Glomerular endothelial cell (primary cell): ENCODE measurements at places on chromosomes 2 and 18.

- DNase-seq: no peak
Measured at GRCh38 chr2:233092432-233093165, 32.5 kb downstream of the INPP5D start.

DNA sequence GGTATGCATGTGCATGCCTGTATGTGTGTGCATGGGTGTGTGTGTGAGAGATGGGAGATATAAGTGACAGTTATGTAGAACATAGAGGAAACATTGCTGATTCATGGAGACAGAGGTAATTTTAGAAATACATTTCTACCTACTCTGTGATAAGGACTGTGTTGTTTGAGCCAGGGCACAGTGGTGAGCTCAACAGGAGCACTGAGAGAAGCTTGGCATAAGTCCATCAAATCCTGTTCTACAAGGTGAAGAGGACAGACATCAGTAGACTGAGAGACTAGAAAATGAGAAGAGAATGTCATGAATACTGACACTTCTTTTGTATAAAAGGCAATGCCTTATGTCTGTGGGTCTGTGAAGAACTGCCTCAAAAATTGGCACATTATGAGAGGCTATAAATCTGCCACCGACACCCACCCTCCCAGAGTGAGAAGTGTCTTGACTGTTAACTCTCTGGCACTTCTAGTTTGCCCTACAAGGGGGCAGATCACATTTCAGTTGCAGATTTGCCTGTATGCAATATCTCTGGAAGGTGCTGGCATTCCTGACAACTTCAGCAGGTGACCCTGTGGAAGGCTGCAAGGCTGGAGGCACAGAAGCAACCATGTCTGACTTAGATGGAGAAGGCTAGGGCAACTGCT lies 962.3 kb upstream of the NRXN1 start:
- DNase-seq: no peak

DNA sequence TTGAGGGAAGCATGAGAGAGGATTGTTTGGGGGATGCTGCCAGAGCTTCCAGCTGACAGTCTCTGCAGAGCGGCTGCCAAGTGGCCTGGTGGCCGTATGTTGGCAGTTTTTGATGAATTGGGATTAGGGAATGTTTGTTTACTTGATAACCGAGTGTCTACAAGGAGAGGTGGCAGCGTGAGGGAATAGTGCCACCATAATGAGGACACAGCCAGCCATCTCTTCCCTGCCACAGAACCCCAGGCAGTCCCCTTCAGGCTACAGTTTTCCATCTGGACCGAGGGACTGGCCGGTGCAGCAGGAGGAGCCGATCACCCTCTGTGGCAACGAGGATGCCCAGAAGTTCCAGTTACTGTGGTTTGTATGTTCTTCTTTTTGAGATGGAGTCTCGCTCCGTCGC lies 55.2 kb downstream of the TRAPPC12 start:
- DNase-seq: no peak

- DNase-seq: no peak
Measured at GRCh38 chr2:114009205-114009944, 119.5 kb downstream of the ACTR3 start.

- DNase-seq: no peak
Measured at GRCh38 chr18:23662309-23663263, at the start of gene ANKRD29. Gene ANKRD29 (minus strand): TSS chr18:23662911. CDS start chr18:23662730, 181 bp downstream.

DNA sequence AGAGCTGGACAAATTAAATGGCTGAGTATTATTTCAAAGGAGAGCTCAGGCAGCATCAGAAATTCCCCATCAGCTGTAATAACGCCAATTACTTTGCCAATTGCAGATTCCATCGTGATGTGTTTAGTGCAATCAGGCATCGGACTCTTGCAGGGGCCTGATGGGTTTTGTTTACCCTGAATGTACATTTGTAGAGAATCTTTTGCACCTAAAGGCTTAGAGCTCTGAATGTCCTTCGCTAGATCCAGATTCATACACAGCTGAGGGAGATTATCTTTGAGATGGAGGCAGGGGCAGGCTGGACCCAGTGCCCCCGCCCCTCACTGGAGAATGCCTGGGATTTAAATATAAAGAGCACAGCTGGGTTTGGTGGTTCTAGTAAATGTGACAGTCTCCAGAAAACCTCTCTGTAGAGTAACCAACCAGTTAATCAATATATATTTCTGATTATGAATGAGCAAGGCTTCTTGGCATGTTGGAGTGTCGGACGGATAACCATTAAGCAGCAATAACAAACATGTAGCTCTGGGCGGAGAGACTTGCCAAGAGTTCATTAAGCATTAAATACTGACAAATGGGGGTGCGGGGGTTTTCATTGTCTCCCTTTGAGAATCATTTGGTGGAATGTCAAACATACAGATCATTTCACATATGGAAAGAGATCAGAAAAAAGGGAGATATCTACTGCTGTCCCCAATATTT lies 200.9 kb downstream of the SETBP1 start:
- DNase-seq: no peak

- DNase-seq: no peak
Measured at GRCh38 chr2:20576598-20577115, 74.2 kb downstream of the HS1BP3 start.

GRCh38 chr18:56481751-56482150 lies 156.6 kb downstream of the TXNL1 start:
- DNase-seq: no peak

- no peak for DNase-seq
Measured at GRCh38 chr2:112812318-112813267, 24.0 kb downstream of the IL1B start.

- DNase-seq: no peak
Measured at GRCh38 chr18:76484749-76485387, 10.2 kb downstream of the ZNF516 start.

- no peak for DNase-seq
Measured at GRCh38 chr2:233867993-233868532, at the start of gene MSL3B. Gene MSL3B (minus strand): TSS chr2:233868386.

GRCh38 chr18:10265560-10266333 lies 188.7 kb upstream of the APCDD1 start:
- DNase-seq: no peak

DNA sequence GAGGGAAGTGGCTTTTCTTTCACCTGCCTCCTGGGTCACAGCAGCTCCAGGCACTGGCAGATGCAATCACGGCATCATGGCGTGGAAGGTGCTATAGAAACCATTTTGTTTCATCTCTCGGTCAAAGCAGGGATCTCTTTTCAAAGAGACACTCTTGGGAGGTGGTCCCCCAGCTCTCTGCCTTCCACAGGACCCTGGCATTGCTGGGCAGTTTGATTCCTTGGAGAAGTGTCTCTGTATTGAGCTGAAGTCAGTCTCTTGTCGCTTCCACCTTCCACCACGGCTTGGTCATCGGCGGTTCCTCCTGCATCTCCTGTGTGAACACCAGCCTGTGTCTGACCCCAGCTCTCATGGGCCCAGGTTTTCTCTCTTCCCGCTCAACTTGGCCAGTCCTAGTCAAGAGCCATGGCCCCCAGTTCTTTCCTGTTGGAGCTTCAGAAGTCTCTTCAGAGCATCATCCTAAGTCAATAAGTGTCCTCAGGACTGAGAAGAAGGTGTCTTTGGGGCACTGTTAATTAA lies 42.3 kb upstream of the HDAC4 start:
- no peak for DNase-seq

GRCh38 chr18:1505856-1506255 lies 601.2 kb downstream of the ADCYAP1 start:
- no peak for DNase-seq

- DNase-seq: no peak
Measured at GRCh38 chr2:144513388-144514101, 6.4 kb downstream of the ZEB2 start.

DNA sequence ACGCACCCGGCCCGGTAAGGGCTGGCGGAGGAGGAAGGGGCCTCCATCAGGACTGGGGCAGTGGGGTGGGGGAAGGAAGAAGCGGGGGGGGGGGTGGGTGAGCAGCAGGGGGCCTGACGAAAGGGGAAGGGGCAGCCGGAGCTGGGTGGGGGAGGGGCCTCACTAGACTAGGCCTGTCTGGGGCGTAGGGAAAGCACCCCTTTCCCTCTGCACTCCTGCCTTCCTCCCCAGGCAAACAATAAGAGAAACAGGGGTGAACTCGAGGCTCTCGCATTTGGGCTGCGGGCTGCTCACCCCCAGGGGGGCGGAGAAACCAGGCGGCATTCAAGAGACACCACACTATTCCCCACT lies 82.7 kb upstream of the POMC start:
- DNase-seq: no peak

DNA sequence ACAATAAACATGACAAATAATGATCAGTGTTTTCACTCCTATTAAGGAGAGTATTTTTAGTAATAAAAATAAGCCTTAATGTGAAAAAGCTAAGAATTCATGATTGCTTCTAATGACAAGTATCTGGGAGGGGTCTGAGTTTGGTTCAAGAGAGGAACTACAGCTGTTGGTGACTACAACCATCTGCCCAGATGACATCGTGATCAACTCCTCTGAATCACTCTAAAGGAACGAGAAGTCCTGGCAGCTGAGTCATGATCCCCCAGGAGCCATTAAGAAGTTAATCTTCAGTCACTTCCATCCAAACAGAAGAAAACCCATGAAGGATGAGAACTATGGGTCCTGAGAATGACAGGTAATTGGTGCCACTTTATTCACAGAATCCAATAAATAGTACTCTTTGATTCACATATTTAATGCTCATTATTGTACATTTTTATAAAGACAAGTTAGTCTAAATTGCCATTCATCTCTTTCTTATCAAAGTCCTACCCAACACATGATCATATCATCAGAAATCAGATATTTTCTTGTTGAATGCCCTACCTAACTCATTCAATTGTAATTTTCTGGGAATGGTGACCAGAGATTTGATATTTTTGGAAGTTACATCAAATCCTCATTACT lies 6.8 kb downstream of the TFPI start:
- DNase-seq: peak; percentile 87

GRCh38 chr2:23656597-23656973 lies 270.3 kb downstream of the ATAD2B start:
- DNase-seq: no peak

- DNase-seq: no peak
Measured at GRCh38 chr2:214215107-214215506, 195.7 kb upstream of the VWC2L start.

DNA sequence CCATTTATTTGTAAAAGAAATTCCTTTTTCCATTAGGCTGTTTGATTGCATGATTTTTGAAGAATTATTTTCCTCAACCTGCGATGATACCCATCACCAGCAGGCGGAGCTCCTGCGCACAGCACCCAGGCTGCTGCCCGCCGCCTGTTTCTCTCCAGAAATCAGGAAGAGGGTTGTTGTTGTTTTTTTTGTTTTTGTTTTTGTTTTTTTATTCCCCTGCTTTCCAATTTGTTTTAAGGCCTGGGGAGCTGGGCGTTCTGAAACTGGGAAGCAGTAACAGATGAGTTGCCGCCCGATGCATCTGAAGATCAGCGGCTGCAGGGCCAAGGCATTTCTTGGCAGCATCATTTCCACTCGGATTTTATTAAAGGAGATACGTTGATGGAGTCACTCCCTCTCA lies 132.1 kb downstream of the MBP start:
- peak; percentile 7 for DNase-seq

DNA sequence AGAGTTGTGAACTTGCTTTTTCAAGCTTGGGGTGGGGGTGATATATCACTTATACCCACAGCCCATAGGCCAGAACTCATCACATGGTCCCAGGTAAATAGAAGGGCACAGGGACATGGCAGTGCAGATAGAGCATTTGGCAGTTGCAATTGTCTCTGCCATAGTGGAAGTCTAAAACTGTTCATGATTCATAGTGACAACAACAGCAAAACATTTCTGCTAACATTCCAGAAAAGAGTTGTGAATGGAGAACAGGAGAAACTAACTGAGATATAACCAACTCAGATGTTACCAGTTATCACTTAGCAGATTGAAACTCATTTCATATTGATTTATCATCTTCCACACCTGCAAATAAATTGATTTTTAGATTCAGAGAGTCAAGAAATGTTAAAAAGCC lies 278.6 kb upstream of the KYNU start:
- DNase-seq: no peak

GRCh38 chr2:53028225-53028624 lies 739.4 kb upstream of the CHAC2 start:
- DNase-seq: no peak

DNA sequence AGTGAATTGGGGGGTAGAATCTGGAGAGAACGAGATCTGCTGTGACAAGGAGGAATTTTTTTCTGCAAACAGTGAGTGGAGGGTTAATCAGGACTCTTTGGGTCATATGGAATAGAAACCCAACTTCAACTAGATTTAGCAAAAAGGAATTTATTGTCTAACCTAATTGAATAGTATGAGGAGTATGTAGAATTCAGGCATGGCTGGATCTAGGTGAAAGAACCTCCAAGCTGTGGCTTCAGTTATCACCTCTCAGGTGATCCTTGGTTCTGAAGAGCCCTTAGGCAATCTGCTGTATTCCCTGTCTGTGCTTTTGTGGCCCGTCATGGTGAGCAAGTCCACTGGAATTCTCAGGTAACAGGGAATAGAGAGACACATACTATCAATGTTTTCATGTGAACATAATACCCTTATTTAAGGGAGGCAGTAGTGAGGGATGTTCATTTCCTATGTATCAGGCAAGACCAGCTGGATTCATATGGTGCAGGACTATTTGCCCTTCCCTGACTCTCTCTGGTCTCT lies 164.7 kb downstream of the ALPK2 start:
- no peak for DNase-seq

DNA sequence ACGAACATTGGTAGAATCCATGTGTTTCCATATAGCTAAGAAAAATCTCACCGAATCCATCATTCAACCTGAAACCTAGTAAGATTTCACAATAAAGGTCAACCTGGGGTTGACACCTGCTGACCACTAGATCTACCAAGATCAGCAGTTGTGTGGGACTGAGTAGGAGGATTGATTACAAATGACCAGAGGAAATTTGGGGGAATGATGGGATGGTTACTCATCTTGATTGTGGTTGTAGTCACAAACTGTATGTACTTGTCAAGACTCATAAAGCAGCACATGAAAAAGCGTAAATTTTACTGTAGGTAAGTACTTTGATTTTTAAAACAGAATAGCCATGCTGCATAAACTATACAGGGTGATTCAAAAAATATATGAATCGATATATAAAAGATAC lies 14.7 kb downstream of the DAPL1 start:
- no peak for DNase-seq

DNA sequence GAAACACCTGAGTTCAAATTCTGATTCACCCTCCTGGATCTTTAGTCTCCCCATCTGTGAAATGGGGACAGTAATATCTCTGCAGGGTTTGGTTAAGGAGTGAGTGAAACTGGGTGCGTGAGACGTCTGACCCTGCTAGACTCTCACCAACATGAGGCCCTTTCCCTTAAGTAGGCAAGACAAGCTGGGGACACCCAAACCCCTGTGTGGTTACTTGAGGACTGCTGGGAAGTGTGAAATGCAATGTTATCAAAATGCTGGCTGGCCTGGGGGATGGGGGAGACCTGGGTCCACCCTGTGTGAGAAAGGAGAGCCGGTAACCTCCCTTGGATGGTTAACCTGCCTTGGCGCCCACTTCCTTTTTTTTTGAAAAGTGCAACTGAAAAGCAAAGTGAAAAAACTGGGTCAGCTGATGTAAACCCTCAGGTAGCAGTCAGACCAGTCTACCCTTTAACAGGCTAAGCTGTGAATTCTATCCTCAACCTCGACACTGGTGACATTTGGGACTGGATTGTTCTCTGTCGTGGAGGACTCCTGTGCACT lies 82.3 kb downstream of the INPP5D start:
- DNase-seq: no peak
